Natural killer cell treated with Interleukin-12 subunit alpha and Interleukin-12 subunit beta and Interleukin-15 and Interleukin-18, amount 100 ng/mL, for 72 hours (primary cell): ENCODE measurements at places on chromosomes 7 and 10. TPM values are rescaled to one million over a fixed set of nuclear protein-coding genes. Genes with fewer than 3 reads are reported as not detected.

- no peak for DNase-seq
Measured at GRCh38 chr10:35335133-35336083, 901 bp upstream of the CCNY start.

GRCh38 chr7:88806280-88807037 is 10.9 kb upstream of the TEX47 start:
- no peak for DNase-seq

GRCh38 chr7:953547-954327 is 743 bp downstream of the ADAP1 start:
- peak; percentile 84 for DNase-seq

DNA sequence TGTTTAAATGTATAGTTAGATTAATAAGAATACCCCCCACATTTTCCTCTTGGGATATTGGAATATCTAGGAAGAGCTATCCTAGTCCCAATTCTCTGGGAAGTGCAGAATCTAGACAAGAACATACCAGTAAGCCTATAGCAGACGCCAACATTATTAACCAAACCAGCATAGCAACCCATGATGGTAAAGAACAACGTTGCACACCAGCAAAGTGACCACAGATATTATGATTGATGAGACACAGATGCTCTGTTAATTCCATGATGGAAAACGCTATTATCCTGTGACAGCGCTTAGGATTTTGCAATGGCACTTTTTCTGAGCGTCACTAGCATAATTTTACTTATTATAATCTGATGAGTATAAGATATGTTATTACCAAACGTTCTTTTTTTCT is 603.1 kb upstream of the PCDH15 start:
- no peak for DNase-seq

DNA sequence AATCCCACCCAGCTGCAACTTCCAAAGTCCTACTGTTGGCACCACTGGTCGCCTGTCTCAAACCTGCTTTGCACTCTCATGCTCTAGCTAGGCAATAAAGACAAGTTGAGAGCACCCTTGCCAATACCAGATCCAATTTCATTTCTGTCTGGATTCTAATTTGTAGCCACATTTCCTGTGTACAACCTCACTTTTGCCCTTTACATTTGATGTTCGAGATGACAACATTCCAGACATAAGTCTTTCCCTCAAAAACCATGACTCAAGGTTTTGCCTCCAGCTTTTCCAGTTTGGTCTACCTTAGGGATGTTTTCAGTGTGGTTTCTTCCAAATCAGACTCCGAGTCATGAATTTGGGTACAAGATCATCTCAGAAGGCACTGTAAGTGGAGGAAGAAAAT is 309.0 kb downstream of the GPAM start:
- DNase-seq = no peak

DNA sequence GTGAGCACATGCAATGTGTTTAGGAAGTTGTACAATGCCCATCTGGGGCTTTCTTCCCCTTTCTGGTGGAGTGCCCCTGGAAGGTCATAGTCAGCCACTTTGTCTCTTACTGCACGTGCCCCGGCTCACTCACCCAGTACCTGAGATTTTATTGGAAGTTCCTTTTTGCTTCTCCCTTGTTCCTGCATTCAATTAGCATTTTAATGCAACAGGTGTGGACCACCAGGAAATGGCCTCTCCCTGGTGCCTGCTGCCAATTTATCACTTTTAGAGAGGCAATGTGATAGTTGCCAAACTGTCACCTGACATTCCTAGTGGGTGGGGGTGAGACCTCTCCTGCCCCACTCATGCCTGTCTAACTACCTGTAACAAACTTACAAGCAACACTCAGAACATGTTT is 293.4 kb upstream of the DKK1 start:
- DNase-seq = no peak

DNA sequence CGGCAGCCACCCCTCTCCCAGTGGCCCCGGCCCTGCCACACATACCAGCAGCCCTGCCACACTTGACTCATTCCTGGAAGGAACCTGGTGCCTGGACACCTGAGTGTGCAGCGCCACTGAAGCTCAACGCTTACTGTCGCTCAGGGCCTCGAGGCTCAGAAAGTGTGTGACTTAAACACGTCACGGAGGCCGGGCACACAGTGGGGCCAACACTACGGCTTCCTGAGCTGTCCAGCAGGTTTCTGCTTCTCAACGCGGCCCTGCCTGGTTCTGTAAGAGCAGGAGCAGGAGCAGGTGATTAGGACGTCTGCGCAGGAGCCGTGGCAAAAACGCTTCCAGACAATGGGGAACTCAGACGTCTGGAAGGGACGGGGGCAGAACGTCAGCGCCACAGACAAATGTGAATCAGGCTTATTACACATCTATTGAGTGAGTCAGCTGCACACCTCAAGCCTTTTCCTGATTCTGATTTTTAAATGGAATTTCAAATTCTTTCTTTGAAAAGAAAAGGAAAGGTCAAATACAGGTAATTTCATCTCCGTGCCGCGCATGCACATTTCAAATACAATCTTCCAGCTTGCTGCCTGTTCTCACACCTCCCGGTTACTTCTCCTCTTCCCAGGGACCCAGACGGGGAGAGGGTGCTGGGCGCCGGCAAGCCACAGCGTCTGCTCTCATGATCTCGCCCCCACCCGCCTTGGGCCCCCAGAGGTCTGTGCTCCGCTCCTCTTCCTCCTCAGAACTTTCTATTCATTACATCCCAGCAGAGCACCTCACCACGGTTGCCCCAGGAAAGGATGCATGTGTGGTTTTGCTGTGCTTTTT is 66.6 kb downstream of the ADARB2 start:
- no peak for DNase-seq

DNA sequence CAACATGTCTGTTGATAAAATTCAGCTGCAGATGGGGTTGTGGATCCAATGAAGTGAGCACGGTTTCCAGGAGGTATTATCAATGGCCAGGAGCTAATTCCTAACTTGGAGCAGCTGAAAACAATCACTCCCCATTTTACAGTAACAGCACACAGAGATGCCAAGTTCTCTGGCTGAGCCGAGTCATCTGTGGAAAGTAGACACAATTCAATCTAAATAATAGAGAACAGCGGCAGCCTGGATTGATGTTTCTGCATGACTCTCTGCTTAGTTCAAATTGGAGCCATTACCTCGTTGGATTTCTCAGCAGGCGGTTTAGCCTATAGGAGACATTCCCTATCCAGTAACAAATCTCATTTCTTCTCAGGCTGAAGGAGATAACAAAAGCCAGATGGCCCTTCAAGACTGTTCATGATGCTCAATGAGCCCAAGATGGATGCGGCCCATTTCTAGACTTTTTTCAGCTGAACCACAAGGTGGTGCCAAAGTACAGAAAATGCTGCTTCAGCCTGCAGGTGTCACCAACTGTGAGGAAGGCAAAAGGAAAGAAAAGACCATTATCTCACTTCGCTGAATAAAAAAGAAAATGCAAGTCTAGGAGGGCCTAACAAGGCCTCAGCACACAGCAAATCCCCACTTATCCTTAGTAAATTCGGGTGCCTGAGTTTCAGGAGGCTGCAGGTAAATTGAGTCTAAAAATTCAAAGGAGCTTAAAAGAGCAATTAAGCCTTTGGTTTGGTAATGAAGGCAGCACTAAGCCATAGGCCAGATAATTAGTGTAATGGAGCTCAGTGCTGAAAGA is 83.7 kb downstream of the SLC16A9 start:
- peak; percentile 65 for DNase-seq

DNA sequence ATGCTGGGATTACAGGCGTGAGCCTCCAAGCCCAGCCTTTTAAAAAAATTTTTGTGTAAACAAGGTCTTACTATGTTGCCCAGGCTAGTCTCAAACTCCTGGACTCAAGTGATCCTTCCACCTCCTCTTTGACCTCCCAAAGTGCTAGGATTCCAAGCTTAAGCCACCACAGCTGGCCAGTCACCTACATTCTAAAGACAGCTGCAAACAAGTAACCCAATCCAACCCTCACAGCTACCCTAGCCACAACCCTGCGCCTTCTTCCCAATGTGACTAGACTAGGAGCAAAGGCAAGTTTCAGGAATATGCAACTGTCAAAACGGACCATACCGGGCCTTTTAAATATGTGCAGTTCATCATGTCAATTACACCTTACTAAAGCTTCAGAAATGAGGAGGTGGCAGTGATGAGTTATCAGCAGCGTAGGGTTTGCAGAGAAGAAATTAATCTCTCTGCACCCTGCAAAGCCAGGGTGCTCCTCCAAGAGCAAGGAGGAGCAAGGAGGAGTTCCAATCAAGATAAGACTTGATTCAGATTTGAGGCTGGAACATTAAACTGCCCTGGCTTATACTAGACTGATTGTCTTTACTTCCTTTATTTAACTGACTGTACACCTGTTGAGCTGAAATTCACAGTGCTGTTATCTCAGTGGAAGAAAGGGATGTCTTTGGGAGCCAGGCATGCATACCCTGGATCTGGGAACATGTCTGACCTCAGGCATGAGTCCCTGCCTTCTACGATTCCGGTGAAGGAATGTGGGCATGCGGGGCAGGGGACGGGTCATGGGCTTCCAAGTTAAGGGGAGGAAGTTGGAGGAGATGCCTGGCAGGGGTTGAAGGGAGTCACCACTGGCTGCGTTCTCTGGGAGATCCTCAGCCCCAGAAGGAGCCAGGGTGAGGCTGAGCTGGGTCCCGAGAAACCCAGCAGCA is 15.5 kb upstream of the TMEM120A start:
- no peak for DNase-seq

DNA sequence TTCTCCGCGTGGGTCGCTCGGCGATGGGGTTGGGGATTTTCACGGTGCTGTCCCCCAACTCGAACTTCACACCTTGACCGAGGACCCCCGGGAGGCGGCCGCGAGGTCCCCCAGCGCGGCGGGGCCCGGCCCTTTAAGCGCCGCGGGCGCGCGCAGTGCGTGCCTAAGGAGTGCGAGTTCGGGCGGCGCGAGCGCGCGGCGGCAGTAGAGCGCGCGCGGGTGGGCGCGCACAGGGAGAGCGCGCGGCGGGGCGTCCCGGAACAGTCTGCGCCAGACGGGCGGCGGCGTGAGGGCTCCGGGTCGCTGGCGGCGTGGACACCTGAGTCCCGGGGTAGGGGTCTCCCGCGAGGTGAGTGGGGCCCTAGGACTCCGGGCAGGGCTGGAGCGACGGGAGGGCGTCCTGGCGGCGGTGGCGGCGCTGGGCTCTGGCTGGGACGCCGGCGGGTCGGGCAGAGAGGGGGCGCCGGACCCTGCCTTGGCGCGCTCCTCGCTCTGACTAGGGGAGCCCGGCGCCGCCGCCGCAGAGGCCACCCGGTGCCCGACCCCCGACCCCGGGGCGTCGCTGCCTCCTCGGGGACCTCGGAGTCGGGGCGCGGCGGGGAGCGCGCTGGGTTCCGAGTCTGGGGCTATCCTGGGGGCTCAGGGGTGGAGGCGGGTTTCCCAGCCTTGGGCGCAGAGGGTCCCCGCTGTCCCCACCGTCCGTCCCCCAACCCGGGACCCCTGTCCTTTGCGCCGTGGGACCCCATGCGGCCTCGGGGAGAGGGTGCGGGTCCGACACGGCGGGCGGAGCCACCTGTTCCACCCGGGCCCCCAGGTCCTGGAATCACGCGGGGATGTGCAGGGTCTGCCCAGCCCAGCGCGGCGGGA is at the start of gene PROSER2:
Gene PROSER2 (plus strand): TSS at position 235 of the 867 bp plus-strand sequence. CDS start 28,722 bp downstream, outside the sequence.
- no peak for DNase-seq

DNA sequence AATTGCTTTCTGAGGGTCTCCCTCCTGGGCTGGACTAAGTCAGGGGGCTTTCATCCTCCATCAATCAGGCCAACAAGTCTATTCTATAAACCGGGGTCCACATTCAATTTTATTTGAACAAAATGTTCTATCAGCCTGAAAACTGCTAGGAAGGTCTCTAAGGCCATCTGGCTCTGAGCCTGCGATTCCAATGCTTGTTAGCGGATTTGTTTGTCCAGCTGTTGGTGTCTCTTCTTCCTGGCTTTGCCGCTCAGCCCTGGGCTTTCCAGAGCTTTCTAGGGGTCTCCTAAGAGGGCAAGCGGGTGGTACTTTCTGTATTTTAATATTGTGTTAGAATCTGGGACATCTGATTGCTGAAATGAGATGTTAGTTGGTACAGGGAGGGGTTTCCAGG is 136.7 kb downstream of the VIPR2 start:
- DNase-seq = no peak

GRCh38 chr10:7857262-7857661 is 39.0 kb downstream of the TAF3 start:
- no peak for DNase-seq

DNA sequence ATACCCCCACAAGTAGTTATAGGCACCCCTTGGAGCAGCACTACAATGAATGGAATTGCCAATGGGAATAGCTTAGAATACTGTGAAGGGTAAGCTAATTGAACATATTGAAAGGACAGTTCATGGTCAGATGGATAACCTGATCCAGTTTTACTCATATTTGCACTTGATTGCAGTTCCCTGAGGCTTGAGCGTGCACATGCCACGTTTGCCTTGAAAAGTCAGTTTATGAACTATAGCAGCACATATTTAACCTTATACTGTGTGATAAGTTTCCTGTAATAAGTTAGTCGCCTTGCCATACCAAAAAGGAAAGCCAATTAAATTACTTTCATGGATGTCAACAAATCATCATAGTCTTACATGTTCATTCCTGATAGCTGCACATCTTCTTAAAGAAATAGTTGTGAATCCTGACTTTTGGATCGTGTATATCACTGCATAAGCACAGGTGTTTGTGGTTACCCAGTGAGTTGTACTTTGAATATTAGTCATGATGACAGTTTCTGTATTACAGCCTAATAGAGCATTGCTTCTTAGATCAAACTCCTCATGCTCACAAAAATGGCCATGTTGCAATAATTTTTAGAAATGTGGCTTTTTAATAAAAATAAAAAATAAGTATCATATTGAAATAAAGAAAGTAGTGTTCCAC is 21.6 kb downstream of the DNTT start:
- no peak for DNase-seq

DNA sequence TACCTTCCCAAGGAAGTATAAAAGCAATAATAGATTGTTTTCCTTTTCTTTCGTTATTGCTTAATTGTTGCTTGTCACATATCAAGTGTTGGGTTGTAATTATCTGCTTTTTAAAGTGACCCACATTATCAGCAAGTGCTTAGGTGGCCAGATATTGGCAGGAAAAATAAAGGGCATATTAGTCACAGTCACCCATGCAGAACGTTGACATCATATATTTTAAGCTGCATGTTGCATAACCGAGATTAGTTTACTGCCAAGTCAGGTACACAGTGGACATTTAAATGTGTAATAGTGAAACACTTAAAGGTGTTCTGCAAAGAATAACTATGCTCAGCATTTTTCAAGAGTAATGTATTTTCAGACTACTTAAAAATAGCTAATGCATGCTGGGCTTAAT is 11.4 kb downstream of the NEBL start:
- no peak for DNase-seq

- DNase-seq = no peak
Measured at GRCh38 chr7:98265841-98266271, 13.8 kb upstream of the TECPR1 start.

DNA sequence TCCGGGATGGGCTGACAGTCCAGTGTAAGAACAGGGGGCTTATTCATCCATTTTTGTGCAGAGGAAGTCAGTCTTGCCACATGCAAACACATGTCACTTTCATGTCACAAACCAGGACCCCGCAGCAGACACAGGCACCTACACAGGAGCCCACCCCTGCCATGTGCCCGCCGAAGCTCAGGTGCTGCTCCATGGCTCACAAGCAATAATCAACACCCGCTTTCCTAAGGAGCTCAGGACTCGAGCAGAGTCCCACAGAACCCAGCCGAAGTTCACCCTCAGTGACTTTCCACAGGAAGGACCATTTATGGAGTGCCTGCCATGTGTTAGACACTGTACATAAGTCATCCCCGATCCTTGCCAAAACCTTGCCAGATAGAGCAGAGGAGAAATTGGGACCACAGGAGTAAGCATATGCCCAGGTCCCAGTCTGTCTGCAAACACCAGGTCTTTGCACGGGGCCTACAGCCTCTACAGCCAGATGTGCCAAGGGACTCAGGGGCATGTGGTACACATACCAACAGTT is 99.4 kb downstream of the EBF3 start:
- no peak for DNase-seq

Gene SLC26A5
- not detected for total RNA-seq

Gene RNF32
- total RNA-seq = not detected

Gene ST8SIA6
- total RNA-seq = 0.19 TPM

Gene NCF1
- total RNA-seq = 48.8 TPM
